NCI-H526 treated with DMSO at 0.1 percent for 48 hours (cell line): ENCODE measurements at places on chromosomes 2 and 18.
A peak's percentile ranks its signal among the peaks of the same experiment; 100 is the strongest.

DNA sequence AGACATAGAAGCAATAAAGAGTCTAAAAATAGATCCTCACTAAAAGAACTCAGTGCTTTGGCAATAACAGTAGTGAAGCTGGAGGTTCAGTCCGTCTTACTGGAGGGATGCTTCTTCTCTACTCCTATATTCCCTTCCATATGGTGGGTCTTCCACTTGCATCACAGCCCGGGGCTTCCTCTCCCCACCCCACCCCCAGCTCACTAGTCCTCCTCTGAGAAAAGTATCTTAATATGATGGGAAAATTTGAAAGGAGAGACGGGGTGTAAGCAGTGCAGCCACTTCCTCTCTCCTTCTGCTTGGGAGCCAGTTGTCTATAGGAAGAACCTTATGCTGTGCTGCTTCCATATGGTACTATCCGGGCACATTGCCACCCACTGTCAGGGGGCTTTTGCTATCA, 57.2 kb upstream of the SPOPL start:
- no peak for DNase-seq

DNA sequence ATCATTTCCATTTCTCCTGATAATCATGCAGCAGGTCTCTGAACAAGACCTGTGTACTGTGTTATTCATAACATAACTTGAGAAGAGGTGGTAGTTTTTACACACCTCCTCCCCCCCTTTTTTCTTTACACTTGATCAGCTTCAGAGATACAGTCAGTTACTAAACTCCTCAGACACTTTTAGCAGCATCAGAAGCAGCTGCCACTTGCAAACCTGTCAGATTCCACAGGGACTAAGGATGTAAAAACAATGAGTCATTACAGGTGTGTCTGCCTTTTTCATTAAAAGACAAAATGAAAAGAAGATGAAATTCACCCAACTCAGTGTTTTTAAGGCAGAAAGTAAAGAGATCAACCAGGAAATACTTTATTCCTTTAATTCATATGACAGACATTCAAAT, 254.0 kb downstream of the NRXN1 start:
- no peak for DNase-seq

- DNase-seq: peak; percentile 45
These were observed 18.5 kb upstream of the EML6 start for GRCh38 chr2:54704688-54705605.

- DNase-seq: no peak
These were observed 64.0 kb upstream of the POMC start for GRCh38 chr2:25232248-25232825.

DNA sequence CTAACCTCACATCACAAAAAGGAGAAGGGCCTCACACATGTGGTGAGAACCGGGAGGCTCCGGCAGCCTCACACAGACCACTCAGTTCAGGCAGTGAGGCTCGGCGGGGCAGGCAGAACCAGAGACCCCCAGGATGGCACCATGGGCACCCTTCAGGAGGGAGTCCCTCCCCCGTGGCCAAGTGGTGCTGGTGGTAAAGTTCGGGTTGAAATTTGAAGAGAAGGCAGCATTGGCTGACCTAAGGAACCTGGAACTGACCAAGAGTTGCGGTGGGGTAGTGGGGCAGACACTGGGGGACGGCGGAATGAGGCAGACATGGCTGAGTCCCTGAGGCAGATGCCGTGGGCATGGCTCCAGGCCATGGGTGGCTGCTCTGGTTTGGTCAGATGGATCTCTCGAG, 239.3 kb upstream of the MYT1L start:
- no peak for DNase-seq

GRCh38 chr18:74289137-74289536, 2.6 kb downstream of the CYB5A start:
- DNase-seq: no peak

- DNase-seq: no peak
These were observed 242.4 kb downstream of the KLHL29 start for GRCh38 chr2:23627236-23628009.

DNA sequence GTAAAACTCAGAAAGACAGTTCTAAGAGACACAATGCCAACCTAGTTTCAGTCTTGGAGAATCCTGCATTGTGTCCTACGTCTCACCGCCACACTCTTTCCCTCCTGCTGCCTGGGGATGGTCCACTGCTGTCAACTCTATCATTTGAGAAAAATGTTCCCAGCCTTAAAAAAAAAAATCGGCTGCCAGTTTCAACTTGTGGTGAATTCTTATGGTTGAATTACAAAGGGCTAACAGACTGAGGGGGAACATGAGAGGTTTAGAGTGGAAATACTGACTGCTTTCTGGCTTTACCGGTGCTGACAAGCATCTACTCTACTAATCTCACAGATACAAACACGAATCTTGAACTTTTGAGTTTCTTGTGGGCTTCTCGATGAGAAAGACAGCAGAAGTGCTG, 74.0 kb downstream of the NAB1 start:
- DNase-seq: no peak

DNA sequence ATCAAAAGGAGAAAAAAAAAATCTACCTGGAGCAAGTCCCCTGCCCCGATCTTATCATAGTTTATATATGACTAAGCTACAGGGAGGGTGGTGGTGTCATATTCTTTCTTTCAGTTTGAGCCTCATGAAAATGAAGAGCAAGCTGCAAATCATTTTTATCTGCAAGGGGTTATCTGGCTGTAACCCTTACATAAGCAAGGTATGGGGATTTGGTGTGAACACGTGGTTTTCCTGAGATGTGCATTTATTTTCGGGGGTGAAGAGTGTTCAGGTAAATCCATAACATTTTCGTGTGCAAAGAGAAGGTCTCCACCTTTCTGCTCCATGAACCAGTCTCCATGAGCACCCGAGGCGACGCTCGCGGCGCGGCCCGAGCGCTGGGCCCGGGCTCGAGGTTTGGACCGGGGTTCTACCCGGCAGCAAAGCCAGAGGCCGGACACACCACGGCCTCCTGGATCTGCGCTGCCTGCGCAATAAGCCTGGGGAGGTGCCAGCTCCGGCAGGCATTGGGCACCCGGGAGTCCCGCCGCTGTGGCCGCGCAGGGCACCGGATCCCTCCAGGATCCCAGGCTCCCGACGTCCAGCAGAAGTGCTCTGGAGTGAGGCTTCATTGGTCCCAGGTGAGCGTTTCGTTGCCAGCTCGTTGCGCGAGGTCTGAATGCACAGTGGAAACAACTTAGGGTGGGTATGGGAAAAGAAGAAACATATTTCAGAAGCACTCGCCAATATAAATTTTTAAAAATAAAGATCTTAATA, 36.1 kb upstream of the GPD2 start:
- peak; percentile 86 for DNase-seq

DNA sequence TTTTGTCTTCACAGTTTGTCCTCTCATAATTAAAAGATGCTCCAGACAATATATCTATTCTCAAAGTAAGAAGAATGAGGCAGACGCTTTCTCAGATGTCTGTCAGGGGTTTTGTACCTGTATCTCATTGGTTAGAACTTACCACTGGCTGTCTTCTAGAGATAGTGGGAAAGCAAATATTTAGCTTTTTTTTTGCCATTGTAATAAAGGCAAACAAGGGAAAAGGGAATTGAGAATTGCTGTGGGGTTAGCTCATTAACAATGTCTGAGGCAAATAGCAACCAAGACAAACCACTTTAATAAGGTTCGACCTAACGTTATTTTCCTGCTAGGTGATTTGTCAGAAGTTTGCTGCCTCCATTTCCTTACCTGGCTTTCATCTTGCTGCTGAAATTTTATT, 30.0 kb downstream of the ZNF638 start:
- no peak for DNase-seq

DNA sequence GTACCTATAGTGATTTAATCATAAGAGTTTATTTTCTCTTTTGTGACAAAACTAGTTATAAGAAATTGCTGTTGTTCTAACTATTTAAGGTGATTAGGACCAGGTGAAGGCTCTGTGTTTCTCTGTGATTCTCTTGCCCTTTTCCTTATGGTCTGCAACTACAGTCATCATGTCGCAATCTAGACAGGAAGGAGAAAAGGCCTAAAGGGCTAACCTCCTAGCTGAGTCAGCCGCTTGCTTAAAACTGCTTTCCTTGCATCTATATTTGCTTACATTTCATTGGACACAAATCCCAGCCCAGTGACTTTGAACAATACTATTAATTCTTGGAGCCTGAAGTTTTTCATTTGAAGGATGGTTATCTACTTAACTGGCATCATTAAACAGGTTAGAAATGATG, 93.1 kb downstream of the PIK3C3 start:
- DNase-seq: no peak

GRCh38 chr2:84797271-84797670, 83.6 kb downstream of the TRABD2A start:
- DNase-seq: no peak

GRCh38 chr18:48548921-48549320, 10.1 kb downstream of the CTIF start:
- no peak for DNase-seq

DNA sequence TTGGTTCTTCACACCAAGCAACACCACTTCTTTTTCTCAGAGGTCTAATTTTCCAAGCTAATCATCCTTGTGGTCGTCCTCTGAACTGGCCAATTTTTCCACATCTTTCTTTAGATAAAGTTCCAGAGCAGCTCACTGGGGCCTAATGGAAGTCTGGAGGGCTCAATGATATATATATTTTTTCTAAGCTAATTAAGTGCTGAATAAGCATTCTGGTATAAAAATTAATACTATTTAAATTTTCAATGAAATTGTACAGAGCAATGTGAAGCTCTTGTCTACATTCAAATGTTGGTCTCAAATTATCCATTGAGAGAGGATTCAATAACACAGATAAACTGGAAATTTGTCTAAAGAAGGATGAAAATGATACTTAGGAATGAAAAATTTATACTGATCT, 866.6 kb downstream of the ERBB4 start:
- DNase-seq: no peak

- no peak for DNase-seq
These were observed 1.4 kb downstream of the SMC6 start for GRCh38 chr2:17752246-17752645.

- DNase-seq: no peak
These were observed 38.5 kb downstream of the NPC1 start for GRCh38 chr18:23547846-23548245.

DNA sequence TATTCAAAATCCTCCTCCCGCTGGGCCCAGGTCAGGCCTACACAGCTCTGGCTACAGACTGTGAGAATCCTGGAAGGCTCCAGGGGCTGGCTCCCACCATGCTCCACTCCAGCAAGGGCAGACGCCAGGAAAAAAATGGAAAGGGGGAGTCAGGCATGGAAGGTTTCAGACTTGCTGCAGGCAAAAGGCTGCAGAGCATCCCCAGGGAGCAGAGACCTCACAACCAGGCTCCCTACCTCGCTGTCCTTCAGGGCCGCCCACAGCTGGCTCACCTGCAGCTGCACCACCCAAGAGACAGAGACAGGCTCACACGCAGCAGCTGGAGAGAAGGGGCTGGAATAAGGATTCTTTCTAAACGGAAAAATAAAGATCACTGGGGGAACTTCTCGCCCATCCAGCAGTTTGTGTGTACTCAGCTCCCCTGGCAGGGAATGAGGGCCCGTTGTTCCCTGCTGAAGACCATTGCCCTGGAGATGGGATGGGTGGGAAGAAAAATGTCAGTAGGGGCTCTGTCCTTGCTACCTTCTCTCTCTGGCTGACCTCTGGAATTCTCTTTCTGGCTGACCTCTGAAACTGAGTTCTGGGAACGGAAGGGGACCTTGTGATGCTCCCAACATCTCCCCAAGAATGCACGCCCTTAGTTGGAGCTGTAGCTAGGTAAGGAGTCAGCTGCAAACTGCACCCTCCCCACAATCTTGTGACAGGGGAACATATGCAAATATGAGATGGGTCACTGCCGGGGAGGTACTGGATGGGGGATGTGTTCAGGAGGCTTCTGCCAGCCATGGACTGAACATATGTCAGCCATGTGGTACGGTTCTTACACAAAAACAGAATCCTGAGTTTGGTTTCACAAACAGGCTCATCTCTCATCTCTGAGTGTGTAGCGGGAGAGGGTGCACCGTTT, 34.5 kb downstream of the BCL2 start:
- peak; percentile 51 for DNase-seq

- no peak for DNase-seq
These were observed 163.9 kb downstream of the LDLRAD4 start for GRCh38 chr18:13382366-13382953.

DNA sequence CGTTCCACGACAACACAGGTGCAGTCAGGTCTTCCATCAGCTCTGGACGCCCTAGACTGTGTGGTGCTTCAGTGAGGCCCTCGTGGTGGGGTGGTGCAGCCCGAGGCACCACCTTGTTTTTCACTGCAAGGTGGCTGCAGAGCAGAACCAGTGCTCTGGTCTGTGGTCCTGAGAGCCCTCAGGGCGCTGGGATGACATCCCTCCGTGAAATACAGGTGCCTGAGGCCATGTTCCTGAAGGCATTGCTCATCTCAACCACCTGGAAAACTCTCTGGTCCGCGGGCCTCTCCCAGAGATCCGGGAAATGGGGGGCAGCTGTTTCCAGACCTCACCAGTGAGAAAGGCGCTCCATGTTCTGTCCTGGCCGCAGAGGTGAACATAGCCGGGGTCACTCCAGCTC, 119.2 kb downstream of the ACOXL start:
- DNase-seq: no peak

DNA sequence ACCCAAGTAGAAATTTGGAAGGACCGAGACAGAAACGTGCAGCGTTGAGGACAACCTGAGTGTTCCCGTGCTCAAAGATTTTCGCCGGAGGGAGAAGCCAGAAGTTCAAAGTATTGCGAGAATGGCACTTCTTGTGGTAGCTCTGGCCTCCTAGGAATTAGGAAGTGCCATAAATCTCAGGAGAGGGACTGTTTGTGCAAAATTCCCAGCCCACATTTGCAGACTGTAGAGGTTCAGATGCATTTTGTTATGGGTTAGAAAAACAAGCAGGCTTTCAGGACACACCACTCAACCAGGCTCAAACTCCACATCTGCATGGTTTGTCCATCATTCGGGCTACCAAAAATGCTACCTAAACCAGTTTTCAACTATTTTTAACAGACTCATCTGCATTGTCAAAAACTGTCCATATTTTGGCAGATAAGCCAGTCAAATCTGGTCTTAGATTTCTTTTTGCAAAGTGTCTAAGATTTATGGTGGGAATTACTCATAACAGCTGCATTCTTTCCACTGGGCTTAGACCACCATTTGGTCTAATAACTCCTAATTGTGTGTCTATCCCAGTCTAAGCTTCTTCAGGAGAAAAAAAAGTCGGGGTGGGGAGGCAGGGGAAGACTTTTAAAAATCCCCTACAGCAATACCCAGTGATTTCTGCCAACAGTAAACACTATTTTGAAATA, 422.9 kb downstream of the ARHGAP15 start:
- no peak for DNase-seq

DNA sequence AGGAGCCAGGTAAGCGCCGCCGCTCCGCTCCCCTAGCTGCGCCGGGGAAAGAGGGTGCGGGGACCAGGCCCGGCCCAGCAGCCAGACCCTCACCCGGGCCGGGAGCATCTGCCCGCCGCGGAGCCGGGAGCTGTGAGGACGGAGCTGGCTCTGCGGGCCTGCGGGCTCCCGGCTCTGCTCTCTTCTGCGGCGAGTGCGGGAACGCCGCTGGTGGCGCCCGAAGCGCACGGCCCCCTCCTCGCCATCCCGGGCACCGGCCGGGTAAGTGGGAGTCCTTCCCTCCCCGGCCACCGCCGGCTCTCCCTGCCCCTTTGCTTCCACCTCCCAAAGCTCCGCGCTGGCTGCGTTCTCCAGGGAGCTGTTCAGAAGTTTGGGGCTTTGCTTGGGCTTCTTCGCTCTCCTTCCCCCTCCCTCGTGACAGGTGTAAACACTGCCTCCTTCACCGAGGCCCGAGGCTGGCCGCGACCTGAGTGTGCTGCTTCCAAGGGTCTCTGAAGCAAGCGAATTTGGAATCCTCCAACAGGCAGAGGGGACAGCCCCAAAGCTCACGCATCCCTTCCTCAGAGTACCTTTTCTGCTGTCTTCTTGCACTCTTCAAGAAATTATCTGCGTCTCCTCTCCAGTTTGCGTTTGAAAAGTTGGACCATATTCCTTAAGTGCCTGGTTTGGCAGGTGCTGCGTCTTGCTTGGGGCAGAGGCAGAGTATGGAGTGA, 632 bp downstream of the AFTPH start:
- peak; percentile 24 for DNase-seq
